Astrocyte (in vitro differentiated cells and primary cell): ENCODE measurements at places on chromosomes 6 and 20. TPM values are rescaled to one million over a fixed set of nuclear protein-coding genes. Genes with fewer than 3 reads are reported as not detected.

DNA sequence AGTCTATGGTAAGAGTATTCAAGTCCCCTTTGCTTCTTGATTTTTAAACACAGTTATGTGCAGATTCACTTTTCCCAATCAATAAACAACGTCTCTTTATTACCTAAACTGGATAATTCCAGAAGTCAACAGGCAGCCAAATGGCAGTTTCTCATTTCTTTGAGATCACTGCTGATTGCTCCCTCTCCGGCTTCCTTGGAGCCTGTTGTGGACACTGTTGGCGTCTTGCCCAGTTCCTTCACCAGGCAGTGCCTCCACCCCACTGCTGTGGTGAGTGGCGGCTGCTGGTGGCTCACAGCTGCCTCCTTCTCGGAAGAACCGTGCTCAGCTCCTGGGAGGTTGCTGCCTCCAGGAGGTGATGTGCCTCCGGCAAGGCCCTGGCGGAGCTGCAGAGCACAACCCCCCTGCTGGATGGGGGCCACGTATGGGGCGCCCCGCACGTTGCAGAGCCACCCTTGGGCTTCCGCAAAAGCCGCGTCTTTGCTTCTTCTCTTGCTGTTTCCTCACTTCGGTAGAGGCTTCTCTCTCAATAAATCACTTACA is 105.1 kb upstream of the CNKSR3 start:
- DNase-seq = peak; percentile 62

DNA sequence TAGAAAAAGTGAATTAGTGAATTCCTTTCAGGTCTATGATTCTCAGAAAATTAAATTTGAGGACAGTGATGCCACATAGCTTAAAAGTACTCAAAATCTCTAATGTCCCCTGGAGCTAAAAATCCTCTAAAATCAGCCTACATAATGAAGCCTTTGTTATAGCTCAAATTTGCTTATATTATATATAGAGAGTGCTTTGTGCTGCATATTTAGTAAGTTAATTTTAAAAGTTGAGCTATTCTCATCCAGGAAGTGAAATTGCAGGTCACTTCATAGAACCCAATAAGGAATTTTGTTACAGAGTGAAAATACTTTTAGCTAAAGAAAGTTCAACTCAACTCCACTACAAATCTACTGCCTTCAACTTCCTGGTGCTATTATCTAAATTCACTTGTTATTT is 507.5 kb upstream of the MAP3K7 start:
- no peak for DNase-seq

DNA sequence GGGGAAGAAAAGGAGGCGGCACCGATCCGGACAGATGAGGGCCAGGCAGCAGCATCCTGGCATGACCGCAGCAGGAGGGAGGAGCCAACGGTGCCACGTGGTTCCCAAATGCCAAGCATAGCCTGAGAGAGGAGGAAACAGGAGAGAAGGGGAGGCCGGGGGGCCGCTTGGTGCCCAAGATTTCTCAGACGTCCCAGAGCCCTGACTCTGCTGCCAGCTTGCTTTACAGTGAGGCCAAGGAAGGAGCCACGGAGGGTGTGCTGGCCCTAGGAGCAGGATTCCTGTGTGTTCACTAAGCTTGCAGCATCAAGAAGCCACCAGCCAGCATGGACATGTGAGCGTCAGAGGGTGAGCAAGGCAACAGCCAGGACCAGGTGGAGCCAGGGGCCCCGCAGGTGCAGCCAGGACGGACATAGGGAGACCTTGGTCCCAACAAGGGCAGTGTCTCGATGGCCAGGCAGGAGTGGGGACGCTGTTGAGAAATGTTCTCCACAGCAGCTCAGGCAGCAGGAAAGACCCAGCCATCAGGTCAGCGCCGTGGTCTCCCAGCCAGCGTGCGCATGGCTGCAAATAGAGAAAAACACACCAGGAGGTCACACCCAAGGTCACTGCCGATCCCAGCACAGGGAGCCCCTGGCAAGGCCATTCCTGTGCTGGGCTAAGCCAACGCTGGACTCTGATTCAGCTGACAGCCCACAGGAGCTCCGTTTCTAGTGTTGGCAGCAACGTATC is 143.7 kb downstream of the DLL1 start:
- DNase-seq = no peak

SOBP gene
- total RNA-seq = 4.7 and 7.6 TPM in 2 replicates

DACT2 gene
- 0.20 TPM in 1 of 2 replicates, not detected in the other for total RNA-seq

KCNB1 gene
- 0.38 and 0.48 TPM in 2 replicates for total RNA-seq

GRCh38 chr6:105994118-105994590 is 92.0 kb upstream of the PRDM1 start:
- DNase-seq = no peak

GRCh38 chr20:59765599-59766177 is 161.3 kb downstream of the PHACTR3 start:
- DNase-seq = no peak

GRCh38 chr20:1926237-1926636 is 31.0 kb downstream of the SIRPA start:
- DNase-seq = no peak

DNA sequence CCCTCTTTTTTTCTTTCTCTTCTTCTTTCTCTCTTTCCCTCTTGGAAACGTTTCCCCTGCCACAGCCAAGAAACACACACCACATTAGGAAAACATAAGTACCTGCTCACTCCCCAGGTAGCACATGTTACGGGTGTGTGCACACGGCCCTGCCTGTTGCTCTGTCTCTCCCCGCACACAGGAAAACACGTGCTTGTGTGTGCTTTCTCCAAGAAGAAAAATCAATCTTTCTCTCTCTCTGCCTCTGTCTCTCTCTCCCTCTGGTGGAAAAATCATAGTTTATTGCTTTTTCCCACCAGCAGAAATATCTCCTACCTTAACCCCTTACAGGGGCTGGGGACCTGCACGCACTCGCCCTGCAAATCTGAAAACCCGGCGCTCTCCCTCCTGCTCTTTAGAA is 102.3 kb downstream of the EDN3 start:
- no peak for DNase-seq
